ENCODE measurements at places on chromosomes 1 and 21. TPM values are rescaled to one million over a fixed set of nuclear protein-coding genes. Genes with fewer than 3 reads are reported as not detected.

- DNase-seq = no peak
These were observed 634.9 kb downstream of the LMO4 start for GRCh38 chr1:87963556-87963955.

DNA sequence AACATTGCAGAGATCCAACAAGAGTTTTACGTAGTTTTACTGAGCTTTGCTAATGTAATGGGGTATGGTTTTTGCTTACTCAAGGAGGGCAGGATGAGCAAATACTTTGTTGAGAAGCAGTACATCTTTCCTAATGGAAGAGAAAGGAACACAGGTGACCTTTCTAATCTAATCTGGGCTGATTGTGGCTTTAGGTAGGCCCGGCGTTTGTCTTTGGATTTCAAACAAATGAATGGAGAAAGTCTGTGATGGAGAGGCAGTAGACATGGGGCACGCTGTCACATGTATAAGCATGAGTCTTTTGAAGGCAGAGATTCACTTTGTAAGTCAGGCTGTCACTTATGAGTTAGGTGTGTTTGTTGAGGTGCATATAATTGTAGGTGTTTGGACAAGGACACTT, 1.7 kb downstream of the PLEKHM2 start:
- DNase-seq = no peak

Gene SH3BGR
- 1.2 TPM for polyA plus RNA-seq

Gene ADCY10
- polyA plus RNA-seq = 0.10 TPM

GRCh38 chr1:87790756-87791155, 462.1 kb downstream of the LMO4 start:
- DNase-seq = no peak

Gene BRINP2
- 0.04 TPM for polyA plus RNA-seq

Gene CRP
- 0.10 TPM for polyA plus RNA-seq

Gene LENEP
- polyA plus RNA-seq = 0.31 TPM

GRCh38 chr1:26468911-26469310, 3.3 kb upstream of the HMGN2 start:
- no peak for DNase-seq

DNA sequence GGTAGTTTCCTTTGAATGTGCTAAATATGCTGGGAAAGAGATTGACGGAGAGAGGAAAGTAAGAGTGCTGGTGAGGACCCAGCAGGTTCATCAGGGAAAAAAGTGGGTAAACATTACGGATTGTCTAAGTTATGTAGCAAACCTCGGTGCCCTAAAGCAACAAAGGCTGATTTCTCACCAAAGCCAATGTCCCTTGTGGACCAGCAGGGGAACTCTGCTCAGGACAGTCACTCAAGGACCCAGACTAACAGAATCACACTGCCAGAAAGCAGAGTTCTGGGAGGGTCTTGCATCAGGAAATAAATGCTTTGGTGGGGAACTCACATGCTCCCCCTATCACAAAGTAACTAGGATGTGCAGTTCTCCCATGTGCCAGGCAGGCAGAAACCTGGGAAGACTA, 1.7 kb upstream of the IKBKE start:
- no peak for DNase-seq

DNA sequence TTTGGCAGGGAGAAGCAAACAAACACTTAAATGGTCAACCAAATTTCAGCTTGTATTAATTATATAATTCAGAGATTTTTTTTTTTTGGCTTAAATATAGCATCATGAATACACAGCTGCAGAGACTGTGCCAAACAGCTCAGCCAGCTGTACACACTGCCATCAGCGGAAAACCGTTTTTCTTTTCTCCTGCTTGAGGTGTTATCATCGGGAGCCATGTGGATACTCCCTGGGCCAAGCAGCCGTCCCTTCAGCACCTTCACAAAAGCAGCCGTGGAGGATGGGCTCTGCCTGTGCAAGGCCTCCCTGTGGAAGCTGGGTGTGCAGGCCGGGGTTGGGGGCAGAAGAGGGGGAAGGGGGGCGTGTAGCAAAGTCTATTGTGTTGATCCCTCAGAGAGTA, 85.0 kb downstream of the NUF2 start:
- DNase-seq = peak; percentile 73

Gene GREM2
- polyA plus RNA-seq = 0.60 TPM

DNA sequence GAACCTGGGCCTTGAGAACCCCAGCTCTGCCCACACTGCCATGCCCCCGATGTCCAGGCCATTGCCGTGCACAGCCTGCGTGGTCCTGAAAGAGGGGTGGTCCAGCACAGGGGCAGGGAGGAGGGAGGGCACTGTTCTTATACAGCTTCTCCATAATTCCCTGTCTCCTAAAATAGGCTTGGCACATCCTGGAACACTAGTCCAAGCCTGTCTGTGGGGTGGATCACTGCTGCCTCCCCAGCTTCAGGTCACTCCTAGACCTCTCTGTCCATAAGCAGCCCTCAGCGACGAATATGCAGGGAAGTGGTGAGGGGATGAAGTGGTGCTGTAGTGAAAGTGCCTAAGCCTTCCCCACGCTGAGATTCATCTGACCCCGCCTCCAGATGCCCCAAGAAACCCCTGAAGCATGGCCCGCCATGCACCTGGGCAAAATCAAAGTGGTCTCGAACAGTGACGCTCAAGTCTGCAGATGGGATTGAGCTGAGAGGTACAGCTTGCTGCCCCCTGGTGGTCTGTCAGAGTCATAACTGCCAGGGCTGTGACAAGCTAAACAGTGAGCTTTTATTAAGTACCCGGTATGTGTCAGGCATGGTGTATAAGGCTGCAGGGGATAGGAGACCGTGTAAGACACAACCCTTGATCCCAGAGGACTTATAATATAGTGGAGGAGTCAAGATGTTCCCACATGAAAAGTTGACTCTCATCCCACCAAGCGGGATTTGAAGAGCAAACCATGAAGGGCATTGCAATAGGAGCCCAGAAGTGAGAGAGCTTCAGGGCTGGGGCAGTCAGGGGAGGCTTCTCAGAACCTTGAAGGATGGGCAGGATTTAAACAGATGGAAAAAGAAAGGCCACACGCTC, 66.6 kb downstream of the FAM163A start:
- DNase-seq = peak; percentile 86

DNA sequence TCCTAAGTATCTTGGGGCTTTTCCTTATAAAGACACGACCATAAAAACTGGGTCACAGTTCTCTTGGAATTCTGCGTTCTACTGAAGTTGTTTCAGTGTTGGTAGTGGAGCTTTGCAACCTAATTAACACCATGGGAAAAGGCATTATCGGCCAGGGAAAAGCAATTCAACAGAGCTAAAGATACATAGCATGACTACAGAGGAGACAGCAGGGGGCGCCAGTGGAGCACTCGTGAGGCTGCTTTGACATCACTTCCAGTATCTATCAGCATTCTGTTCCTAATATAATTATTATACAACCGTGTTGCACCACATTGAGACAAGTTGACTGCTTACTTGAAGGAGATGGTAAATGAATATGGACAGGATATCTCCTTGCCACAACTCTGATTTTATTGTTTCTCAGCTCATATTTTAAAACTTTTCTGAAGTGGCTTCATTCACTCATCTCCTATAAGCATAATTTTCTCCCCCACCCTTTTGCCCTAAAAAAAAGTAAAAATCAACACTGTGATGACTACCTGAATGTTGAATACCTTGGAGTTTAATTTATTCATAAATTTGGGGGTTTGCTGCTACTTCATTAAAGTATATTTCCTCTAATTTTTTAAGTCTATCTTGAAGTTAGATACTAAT, 39.4 kb downstream of the ZP4 start:
- peak; percentile 39 for DNase-seq

DNA sequence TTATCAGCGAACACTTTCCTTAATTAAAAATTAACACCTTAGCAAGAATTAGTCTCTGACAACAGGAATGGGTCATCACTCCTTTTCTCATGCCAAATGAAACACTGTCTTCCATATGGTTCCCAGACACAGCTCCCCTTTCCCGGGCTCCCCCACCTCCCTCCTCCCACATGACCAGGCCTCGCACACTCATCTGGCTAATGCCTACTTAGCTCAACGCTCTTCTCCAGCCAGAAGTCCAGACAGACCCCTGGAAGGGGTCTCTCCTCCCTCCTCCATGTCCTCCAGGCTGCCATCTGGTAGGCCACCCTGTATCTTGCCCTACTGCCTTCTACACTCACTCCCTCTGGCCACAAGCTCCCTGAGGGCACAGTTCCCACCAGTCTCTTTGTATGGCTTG, 39.9 kb downstream of the KCNC4 start:
- DNase-seq = no peak

DNA sequence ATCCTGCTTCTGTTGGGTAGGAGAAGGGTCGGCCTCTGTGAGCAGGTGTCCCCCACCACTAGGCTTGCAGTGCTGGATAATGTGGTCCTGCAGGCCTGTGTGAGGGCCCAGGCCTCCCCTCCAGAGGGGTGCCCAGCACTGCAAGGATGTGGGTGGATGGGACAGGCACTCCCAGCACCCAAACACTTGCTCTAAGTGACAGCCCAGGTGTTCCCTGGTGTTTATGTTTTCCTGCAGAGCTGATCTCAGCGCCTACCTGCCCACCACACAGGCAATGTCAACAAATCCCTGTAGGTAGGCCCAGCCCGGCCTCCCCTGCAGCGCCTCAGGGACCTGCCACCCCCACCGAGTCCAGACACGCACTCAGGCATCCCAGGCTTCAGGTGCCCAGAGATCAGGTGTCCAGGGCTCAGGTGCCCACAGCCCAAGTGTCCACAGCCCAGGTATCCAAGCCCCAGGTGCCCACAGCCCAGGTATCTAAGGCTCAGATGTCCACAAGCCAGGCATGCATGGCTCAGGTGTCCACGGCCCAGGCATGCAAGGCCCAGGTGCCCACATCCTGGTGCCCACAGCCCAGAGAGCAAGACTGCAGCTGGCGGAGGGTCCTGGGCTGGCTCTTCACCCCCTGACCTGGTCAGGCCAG, 59.2 kb downstream of the WNT9A start:
- DNase-seq = no peak

Gene RHD
- 0.27 TPM for polyA plus RNA-seq

- no peak for DNase-seq
These were observed 116.5 kb upstream of the SLC45A1 start for GRCh38 chr1:8201331-8201861.

- no peak for DNase-seq
These were observed 14.5 kb downstream of the NPHP4 start for GRCh38 chr1:5977494-5978444.

DNA sequence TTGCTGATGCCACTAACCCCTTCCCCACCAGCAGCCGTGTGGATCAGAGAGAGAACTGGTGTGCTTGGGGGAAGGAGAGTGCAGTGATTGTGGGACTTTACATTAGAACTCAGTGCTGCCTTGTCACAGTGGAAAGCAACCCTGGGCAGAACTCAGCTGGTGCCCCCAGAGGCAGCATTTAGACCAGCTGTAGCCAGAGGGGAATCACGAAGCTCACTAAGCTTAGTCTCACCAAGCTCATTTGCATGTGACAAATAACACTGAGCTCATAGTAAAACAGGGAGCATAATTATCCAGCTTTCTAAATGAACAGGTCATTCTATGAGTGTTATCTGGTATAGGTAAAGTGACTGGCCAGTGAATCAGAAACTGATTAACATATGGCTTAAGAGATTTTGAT, 9.8 kb upstream of the SMAP2 start:
- DNase-seq = no peak

Gene KRTAP11-1
- polyA plus RNA-seq = not detected

DNA sequence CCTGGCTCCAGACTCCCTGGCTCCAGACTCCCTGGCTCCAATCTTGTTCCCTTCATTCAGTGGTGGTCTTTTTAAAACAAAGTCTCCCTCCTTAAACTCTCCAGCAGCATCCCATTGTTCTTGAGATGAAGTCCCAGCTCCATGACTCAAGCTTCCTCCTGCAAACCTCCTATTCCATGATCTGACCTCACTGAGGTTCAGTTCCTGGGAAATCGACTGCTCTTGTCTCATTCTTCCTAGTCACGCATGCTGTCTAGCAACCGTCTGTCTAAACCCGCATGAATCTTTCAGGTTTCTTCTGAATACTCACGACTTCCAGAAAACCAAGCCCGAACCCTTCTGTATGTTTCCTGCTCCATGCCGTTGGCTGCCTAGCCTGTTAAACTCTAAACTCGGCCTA, 91.9 kb downstream of the RAVER2 start:
- DNase-seq = no peak

All from lung (tissue), 17 donors.